ENCODE measurements at places on chromosomes 12 and 14. TPM values are rescaled to one million over a fixed set of nuclear protein-coding genes. Genes with fewer than 3 reads are reported as not detected.

NPFF gene
- not detected for total RNA-seq

VRK1 gene
- 29.2 TPM for total RNA-seq

FAM186B gene
- total RNA-seq: 0.16 TPM

KRT73 gene
- not detected for total RNA-seq
